CD4-positive, alpha-beta T cell treated with Interleukin-10 for 1 hour (primary cell): ENCODE measurements at places on chromosomes 2 and 18.

GRCh38 chr2:100008956-100009355, 133.4 kb downstream of the AFF3 start:
- DNase-seq = no peak

DNA sequence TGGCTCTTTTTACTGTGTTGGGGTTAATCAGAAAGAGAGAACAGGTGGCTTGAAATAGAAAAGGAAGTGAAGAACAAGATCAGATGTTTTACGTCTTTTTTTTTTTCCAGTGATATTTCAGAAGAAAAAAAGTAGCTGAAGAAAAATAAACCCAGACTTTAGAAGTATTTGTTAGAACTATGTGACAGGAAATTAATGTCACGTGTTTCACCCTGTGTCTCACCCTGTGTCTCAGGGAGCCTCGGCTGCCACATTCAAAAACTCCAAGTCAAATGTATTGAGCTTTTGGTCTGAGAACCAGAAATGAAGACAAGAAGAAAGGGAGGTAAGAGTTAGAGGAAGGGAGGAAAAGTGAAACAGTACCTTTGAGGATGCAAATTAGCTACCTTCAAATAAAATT, 38.0 kb downstream of the AKAIN1 start:
- peak; percentile 19 for DNase-seq

DNA sequence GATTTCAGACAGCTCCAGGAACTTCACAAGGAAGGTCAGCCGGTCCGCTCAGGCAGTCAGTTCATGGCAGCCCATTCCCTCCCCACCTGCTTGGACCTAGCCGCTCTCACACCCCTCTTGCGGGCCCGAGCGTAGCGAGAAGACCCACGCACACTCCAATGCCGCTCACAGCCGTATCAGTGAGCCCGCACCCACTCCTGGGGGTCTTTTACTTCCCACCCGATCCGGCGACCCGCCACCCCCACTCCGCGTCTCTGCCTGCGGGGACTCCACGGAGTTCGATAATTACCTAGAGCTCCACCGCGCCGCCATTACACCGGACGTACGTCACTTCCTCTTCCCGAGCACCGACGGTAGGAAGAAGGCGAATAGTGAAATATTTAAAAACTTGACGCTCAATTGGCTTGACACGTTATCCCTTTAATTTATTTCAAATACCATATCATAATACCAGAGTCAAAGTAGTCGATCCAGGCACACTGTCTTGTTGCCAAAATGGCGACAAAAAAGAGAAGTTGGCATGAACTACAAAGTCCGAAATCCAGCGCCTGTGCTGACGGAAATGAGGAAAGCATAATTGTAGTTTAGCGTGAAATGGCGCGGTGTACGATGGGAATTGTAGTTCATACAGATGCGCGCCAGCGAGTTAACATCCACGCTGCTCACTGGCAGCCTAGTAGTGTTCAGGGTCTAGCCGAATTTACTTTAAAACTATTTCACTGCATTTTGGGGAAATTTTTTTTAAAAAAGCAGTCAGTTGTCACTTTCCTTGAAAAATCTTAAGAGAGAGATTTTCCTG, at the start of gene CWC22:
CWC22 (minus strand) TSS at position 517 of the 799 bp plus-strand sequence. CDS start 13,956 bp downstream, outside the sequence.
- DNase-seq = peak; percentile 93

GRCh38 chr18:22705328-22705727, 227.8 kb upstream of the RBBP8 start:
- DNase-seq = no peak

DNA sequence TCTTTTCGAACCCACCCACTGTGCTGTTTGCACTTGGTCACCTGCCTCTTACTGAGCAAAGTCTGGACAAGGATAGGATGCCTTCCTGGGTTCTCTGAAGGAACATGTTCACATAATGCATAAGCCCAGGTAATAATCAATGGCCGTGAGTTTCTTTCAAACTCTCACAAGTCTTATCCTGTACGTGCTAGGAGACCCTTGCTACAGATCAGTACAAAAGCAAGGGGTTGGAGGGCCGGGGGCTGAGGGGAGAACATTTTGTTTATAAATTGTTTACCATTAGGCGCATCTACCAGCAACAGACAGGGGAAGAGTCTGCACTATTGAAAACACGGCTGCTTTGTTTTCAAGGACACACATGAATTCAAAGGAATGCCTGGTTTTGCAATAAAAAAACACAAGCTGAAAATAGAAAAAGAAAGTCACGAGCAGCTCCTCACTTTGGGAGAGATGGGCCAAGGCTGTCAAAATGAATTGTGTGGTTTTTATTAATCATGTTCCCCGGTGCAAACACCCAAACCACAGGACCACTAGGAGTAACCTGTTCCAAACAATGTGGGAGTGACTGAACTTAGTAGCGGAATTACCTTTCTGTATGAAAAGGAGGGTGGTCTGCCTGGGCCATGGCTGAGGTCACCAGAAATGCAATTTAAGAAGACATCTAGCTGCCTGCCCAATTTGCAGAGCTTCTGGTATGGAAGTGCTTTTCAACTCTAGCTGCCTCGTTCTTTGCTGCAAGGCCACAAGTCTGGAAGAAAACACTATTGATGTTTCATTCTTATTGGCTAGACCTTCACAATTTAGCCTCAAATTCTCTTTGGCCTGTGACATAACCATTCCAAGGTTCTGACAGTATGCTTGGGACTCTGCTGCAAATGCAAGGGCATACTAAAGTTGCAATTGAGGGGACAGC, 73.5 kb downstream of the CCBE1 start:
- no peak for DNase-seq
